ENCODE measurements at places on chromosomes 4 and X.

DNA sequence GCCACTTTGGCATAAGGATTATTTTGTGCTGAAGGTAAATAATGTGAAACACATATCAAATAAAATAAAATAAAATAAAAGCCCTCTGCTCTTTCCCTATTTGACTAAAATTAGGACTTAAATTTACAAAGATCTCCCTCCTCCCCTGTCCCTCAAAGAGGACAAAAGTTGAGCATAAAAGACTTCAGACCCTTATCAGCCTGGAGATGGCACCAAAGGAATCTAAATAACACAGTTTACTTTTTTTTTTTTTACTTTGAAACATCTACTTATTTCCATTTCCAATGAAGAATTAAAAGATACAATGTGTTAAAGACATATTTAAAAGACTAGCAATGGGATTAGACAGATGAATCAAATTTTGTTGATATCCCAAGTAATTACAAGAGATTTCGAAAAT, 89.7 kb downstream of the EPHA5 start:
- DNase-seq: peak; percentile 1

DNA sequence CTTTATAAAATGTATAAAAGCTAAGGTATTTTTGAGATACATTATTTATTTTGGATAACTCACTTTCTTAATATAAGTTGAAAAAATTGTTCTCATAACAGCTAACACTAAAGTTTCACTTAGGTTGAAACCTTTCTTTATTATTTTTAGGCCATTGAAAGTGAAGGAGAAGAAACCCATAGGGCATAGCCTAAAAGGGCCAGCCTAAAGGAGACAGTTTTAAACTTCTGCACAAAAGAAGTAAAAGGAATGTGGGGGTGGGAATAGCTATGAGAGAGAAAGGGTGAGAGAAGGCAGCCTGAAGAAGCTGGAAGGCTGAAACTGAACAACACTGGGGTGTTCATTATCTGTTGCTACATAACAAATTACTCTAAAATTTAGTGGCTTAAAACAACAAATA, 57.6 kb upstream of the RAPGEF2 start:
- DNase-seq: no peak

DNA sequence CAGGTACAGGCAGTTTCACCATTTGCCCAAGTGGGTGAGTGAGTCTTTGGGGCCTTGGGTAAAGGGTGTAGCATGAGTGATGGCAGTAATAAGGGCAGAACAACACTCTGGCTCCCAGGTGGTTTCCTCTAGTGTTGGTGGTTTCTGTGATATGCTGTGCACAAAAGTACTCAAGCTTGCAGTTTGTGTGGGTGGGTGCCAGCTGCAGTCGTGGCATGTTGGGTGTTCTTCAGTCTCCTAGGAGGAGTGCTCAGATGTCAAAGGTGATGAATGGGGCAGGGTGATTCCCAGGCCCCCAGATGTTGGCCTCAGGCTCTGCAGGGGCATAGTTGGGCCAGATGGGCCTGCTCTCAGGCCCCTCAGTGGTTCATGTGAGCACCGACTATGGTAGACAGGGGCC, 166.1 kb upstream of the KLF8 start:
- DNase-seq: no peak

DNA sequence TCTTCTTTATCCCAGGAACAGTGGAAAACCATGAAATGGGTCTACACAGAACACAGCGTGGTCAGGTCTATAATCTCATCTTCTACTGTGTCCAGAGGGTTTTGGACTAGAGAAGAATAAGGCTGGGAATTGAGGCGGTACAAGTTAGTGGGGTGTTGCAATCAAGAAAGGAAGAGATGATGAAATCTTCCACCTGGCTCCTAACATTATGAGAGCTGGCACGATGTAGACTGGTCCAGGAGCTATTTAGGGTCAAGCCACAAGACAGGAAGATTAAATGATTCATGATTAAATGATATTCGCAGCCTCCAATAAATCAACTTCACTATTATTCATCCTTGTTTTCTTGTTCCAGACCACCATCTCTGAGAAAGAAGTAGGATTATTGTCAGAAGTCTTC, 88.0 kb downstream of the ARSF start:
- DNase-seq: no peak

DNA sequence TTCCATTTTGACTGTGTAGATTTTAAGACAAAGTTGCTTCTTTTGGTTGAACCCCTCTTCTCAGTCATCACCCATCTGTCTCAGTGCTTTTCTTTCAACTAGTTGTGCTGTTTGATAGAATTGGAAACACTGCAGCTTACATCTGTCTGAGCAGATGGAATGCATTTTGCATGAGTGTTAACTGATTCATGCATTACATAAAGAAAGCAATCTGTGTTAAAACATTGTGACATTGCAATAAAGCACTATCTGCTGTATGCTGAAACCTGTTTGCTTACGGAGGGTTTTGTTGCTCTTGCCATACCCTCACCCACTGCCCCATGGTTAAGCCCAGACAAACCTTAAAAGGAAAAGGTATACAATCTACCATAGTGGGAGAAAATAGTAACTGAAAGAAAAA, 47.4 kb downstream of the NRK start:
- DNase-seq: no peak
